T-cell (primary cell): ENCODE measurements at places on chromosomes 2 and 18.

GRCh38 chr2:141639809-141640208 is 491.0 kb downstream of the LRP1B start:
- DNase-seq = no peak

DNA sequence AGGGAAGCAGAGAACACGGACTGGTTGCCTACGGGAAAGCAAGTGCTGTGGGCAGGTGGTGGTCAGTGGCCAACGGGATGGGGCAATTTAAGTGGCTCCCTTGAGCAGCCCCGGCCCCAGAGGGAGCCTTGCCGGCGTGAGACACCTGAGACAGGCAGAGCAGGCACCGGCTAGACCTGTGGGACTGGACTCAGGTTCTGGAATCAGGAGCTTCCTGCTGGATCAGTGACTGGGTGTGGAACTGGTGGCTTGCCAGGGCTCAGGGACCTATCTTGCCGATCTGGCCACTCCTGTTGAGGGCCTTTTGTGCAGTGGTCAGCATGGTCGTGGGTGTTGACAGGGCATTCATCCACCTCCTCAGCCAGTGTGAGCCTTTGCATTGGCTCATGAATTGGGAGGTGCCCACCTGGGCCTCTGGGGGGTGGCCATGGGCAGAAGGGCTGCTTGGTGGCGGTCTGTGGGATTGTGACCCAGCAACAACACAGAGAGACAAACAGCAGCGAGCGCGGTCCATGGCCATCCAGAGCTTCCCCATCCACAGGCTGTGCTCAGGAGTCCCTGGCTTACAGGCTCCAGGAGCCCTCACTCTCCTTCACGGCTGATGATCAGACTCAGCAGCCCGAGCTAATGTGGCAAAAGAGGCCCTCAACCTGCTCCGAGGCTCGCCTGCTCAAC is 85.4 kb upstream of the ZNF516 start:
- DNase-seq = no peak

DNA sequence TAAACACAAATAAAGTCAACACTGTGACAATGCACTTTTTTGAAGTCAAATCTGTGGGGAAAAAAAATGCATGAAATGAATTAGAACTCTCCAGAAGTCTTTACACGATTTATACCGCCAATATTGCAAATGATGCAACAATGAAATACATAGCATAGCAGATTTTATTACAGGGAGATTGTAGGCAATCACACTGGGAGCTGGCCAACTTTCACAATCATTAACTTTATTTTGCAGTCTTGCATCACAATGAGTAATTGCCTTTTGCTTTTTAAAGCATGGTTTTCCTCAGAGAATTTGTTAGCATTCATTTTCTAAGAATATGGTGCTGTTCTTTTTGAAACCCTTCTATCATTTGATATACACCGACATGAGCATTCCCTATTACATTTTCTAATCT is 366.4 kb upstream of the FSIP2 start:
- DNase-seq = no peak

GRCh38 chr2:95052307-95052706 is 26.8 kb downstream of the MAL start:
- DNase-seq = no peak

GRCh38 chr2:134360745-134361487 is 107.0 kb downstream of the MGAT5 start:
- DNase-seq = no peak

- DNase-seq = no peak
Observed at GRCh38 chr2:46886268-46887027, 29.2 kb downstream of the MCFD2 start.

GRCh38 chr2:160418853-160419252 is 74.8 kb downstream of the RBMS1 start:
- DNase-seq = no peak
